ENCODE measurements at places on chromosomes 1 and 21. TPM values are rescaled to one million over a fixed set of nuclear protein-coding genes. Genes with fewer than 3 reads are reported as not detected.

Gene GRIK3
- total RNA-seq = not detected

DNA sequence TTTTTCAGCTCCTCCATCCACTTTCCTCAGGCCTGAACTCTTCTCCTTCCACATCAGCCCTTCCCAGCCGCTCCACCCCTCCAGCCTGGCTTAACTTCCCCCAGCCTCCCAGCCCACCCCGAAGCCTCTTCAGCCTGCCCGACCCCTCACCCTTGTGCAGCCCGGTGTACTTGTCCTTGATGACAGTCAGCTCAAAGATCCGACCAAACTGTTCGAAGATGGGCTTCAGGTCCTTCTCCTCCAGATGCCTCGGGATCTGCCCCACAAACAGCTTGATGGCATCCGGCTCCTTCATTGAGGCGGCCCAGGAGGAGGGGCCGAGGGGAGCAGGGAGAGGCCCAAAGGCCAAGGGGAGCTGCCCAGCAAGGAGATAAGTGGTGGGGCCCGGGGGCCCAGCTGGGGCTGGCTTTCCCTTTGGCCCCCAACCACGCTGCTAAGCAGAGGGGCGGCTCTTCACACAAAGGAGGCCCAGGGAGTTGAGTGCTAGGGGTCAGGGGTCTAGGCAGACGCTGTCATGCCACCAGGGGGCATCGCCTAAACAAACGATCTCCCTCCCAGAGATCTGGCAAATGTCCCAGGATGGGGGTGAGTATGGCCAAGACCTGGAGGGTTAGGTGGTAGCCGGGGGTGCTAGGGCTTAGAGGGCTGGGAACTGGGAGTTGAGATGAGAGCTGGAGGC lies 738 bp downstream of the CELF3 start:
- no peak for DNase-seq

DNA sequence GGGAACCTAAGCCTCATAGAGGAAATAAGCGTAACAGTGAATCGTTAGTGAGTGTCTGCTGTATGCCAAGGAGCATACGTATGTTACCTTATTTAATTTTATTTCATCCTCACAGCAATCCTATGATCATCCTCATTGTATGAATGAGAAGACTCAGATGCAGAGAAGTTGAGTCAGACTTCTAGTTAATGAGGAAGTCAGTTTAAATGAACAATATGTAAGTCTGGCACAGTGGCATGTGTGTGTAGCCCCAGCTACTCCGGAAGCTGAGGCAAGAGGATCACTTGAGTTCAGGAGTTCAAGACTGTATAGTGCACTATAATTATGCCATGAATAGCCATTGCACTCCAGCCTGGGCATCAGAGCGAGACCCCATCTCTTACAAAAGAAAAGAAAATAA lies 148.0 kb downstream of the ZZZ3 start:
- DNase-seq = no peak

DNA sequence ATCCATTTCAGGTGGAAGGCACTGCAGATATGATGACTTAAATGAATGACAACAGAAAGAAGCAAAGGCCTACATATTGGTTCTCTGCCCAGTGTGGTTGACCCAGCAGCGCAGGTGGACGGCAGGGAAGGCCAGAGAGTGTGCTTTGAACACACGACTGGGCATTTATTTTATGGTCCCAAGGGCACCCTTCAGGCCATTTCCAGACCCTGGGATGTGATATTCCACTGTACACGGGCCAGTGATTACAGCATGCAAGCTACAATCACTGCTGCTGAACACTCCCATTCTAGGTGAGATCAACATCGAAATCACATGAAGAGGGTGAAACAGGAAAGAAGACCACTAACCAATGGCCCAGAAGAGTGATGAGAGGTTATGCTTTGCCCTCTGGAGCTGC lies 33.8 kb downstream of the PCNX2 start:
- DNase-seq = no peak

Gene CDK18
- total RNA-seq = 31.5 TPM

Gene ITPKB
- total RNA-seq = 2.3 TPM

DNA sequence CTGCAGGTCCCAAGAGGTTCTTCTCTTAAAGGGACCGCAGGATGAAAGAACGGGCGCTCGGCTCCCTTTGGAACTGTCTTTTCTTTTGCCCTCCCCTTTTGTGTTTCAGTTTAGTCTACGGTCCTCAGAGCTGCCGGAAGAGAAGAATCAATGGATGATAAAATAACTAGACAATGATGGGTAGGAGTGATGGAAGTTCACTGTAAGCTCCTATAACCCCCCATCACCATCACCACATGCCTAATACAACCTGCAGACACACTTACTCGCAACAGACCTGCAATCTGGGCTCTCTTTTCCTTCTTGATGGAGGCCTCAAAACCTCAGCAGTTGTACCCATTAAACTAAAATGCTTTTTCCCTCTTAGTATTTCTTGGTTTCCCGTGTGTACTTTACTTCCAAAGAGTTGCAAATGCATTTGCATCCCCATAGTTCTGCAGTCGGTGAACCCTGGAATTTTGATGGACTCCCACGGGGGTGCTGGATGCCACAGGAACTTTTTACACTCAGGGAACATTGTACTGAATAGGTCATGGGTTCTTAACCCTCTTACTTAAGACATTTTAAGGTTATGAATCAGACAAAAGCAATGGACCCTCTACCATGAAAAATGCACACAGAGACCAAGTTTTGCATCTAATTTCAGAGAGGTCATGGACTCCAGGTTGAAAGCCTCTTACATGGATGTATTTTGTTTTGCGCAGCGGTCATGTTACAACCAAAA lies 633 bp upstream of the RFX5 start:
- DNase-seq = no peak

DNA sequence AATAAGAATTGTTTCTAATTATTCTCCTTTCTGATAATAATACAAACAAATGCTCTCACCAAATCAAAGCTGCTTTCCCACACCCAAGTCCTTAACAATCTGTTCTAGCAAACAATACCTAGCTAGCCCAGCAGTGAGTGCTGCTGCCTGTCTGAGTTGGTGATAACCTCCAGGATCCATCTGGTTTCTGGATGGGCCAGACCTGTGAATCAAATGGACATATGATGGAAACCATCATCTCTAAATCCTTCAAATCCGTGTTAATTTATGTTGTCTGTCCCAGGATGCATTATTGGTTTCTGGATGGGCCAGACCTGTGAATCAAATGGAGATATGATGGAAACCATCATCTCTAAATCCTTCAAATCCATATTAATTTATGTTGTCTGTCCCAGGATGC lies 1230.0 kb downstream of the AMY1C start:
- DNase-seq = no peak

Gene GUCA2A
- not detected for total RNA-seq

GRCh38 chr1:85451236-85451830 lies 13.6 kb downstream of the DDAH1 start:
- DNase-seq = no peak

DNA sequence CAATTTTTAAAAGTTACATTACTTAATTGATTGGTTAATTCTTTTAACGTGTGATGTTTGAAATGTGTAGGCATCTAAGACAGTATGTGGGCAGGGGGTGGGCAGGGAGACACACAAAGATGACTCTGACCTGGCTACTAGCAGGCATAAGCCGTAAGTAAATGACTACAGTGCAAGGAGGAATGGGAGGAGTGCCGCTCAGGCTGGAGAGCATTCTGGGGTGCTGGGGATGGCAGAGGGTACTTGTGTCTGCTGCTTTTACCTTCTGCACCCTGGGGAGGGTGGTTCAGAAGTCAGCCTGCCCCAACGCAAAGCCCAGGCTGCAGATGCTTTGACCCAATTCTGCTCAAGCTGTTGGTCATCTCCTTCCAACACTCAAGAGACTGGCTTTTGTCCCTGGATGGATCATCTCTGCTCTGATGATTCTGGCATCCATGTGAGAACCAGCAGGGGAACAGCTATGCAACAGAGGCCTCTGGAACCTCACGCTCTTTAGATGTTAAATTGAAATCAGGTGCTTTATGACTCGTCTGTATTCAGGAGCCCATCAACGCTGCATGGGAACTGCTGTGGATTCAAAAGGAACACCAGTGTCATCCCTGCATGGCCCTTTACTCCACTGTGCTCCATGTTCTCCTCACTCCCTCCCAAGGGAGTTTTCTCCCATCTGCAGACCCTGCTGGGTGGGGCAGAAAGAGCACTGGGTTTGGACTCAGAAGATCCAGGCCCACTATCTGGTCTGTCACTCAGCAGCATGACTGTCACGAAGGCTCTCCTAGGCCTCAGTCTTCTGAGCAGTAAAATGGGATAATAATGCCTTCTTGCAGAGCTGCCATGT lies 78.8 kb downstream of the FAM78B start:
- no peak for DNase-seq

DNA sequence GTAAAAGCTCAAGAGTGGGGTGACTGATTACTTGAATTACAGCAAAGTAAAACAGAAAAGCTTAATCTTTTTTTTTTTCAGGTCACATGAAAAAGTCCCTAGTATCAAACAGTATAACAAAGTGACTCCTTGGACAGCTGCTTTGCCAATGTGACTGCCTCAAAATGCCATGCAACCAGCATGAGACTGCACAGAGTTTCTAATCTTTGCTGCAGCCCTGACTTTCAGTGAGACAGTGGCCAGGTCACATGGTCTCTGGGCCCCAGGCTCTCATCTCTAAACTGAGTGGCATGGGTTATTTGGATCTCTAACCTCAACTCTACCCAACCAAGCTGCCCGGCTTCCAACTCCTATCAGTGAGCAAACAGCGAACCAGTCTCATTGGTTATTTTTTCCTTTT lies 169.0 kb downstream of the VAV3 start:
- DNase-seq = no peak

- no peak for DNase-seq
Observed at GRCh38 chr1:233251201-233251720, 44.3 kb downstream of the PCNX2 start.

DNA sequence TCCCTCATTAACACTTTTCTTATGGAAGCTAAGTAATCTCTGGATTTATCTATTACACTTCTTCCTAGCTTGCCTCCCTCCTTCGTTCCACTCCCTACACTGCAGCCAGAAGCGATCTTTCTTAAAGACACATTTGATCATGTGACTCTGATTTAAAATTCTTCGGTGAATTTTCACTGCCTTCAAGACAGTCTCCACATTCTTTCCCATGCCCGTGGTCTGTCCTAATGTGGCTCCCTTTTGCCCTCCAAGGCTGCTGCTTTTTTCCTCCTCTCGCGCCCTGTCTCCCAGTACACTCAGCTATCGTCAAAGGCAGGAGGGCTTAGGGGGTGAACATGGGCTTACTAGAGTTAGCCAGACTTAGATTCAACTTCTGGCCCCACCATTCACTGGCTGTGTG lies 64.4 kb downstream of the SDCCAG8 start:
- no peak for DNase-seq

DNA sequence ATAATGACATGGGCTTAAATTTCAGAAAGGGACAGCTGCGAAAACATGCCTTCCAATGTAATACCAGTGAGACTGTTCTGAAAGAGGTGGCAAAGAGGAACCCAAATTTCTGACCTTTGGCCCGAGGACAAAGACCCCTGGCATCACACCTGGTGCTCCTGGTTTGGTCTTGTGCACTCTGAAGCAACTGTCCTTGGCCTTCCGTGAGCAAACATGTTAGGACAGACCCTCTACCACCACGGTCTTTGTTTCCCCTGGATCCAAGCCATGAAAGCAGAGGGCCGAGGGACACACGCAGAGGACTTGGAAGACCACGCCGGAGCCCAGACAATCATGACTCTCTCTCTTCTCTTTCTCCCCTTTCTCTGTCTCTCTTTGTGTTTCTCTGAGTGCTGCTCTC lies 6.0 kb downstream of the REG4 start:
- DNase-seq = no peak

Gene DHCR24
- 51.3 TPM for total RNA-seq

Gene IKBKE
- total RNA-seq = 22.0 TPM

DNA sequence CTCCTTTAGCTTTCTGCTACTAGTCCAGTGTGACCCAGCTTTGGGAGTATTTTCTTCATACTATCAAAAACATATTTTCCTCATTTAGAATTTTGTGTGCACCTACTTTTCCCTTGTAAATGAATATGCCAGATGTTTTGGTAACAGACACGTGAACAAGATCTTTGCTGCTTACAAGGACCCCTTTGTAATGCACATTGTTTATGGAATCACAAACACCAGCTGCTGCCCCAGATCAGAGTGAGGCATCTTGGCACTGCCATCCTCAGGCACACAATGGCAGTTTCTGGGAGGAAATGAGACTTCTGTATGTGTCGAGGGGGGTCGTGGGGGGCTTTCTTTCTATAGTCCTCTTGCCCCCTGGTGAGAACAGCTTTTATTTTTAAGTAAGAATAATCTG lies 115.7 kb downstream of the RGL1 start:
- DNase-seq = no peak

DNA sequence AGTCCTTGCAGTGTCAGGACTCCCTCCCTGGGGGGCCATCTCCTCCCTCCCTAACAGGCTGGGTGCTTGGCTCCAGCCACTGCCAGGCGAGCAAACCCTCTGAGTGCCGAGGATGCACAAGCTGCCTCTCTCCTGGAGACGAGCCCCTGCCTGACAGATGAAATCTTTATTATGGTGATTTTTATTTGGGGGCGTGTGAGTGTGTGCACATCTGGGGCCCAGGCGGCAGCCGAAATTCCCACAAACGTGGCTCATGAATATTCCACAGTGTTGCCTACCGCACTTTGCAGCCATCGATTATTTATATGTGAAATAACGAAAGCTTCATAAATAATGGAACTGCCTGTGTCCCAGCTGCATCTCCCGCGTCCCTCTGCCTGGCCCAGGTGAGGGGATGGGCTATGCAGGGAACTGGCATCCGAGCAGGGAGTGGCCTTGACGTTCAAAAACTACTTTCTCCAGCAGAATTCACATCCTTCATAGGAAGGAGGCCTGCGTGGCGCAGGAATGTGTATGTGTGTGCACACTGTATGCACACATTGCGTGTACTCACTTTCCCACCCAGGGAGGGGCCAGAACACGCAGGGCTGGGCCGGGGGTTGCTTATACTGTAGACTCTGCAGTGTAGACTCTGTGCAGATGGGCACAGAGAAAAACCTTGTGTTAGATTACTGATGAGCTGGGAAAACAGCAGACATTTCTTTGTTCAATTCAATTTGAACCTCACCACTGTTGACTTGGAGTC lies 73.1 kb downstream of the UBIAD1 start:
- no peak for DNase-seq

Gene OR10Z1
- total RNA-seq = not detected

- no peak for DNase-seq
Observed at GRCh38 chr1:40553017-40553416, 21.6 kb downstream of the ZNF684 start.

DNA sequence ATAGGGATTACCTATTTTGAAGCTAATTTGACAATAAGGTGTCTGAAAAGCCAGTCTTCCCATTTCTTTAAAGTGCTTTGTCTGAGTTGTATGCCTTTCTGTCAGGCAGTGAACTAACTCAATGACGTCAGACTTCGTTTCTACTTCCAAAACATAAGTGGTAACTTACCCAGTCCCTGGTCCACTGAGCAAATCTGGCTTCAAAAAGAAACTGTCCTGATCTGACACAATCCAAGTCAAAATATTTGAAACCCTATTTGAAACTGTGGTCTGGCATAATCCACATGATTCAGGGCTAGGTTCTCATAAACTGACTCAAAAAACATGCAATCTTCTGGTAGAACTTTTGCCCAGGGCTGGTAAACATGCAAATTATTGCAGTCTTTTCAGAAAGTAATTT lies 34.0 kb downstream of the DIRAS3 start:
- no peak for DNase-seq

- DNase-seq = no peak
Observed at GRCh38 chr1:177897281-177897997, 72.4 kb downstream of the SEC16B start.
